Osteoblast (primary cell): ENCODE measurements at places on chromosomes 1 and 21.

DNA sequence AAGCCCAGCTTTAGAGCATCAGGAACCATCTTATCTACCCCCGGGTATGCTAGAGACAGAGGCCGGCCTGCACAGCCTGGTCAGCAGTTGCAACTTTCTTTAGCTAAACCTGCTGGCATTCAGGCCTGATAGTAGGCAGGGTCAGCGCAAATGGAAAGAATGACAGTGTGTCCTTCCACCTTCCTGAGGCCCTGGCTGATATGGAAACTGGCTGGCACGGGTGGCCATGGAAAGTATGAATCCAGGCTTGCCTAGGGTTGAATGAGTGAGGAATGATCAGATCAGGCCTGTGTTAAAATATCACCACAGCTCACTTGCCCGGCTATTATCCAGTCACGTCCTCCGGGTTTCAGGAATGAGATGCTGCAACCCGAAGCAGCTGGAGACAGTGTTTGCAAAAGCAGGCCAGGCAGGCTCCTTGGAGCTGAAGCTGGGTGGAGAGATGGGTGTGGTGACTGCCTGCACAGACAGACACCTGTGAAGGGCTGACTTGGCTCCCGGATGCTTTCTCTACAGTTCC lies 34.7 kb downstream of the RCAN1 start:
- no peak for DNase-seq

DNA sequence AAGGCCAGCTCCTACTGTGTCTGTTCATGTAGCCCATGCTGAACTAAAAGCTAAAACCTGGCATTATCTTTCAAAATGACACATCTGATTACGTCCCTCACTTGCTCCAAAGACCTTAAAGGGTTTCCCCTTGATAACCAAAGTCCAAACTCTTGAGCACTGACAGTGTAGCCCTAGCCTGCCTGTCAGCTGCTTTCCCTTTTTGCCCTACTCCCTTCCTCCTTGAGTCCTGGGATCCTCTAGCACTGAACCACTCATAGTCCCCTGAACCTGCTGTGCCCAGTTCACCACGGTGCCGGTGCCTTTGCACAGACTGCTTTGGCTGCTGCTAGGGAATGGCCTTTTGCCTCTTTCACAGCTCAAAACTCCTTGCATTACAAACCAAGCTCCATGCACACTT lies 67.5 kb downstream of the PLXNA2 start:
- DNase-seq = no peak

DNA sequence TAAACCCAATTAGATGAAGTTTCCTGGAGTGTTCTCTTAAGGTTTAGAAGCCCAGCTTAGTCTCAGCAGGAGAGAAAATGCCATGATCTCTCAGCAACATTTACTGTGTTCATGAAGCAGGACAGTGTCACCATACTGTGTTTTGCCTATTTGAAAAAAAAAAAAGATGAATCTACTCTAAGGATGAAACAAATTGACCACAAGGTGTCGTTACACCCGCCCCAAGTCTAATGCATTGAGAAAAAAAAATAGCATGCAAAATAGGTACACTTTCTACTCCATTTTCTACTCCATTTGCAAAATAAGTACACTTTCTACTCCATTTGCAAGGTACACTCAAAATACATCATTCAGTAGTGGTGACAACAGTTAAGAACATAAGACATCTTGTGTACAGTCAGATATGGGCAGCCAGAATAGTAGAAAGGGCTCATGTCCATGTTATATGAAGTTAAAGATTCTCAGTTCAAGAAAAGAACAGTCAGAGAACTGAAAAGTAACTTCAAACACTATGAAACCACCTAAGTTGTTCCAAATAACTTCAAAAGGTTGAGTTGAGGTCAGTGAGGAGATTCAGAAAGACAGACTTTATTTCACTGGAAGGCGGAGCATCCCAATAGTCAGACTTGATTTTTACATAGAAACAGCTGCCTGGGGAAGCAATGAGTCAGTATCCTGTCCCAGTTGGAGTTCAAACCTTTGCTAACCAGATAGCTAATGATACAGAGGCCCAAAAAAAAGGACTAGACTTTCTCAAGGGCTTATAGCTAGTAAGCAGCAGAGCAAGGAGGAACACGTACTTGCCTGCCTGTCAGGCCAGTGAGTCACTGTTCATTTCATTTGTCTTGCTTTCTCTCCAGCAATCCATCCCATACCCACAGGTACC lies 13.3 kb downstream of the PLPPR5 start:
- no peak for DNase-seq

GRCh38 chr1:238139713-238140112 lies 249.0 kb upstream of the ZP4 start:
- no peak for DNase-seq

GRCh38 chr1:217342105-217342504 lies 288.8 kb downstream of the GPATCH2 start:
- DNase-seq = no peak

DNA sequence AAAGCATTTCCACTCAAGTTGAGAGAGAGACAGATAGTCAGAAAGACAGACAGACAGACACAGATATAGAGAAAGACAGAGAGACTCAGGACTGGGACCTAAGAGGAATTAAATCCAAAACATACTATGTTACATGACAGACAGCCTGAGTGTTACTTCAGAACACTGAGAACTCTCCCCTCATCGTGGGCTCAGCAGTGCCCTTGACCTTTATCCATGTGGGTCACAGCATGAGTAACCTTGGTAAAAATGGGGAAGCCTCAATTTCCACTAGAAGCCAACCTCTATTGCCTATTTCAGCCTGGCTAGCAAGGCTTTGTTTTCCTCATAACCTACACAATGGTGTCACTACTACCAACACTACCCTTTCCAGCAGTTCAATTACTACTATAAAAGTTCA lies 81.9 kb upstream of the TRABD2B start:
- no peak for DNase-seq

- no peak for DNase-seq
Observed at GRCh38 chr1:64046243-64046642, 157.2 kb upstream of the UBE2U start.

DNA sequence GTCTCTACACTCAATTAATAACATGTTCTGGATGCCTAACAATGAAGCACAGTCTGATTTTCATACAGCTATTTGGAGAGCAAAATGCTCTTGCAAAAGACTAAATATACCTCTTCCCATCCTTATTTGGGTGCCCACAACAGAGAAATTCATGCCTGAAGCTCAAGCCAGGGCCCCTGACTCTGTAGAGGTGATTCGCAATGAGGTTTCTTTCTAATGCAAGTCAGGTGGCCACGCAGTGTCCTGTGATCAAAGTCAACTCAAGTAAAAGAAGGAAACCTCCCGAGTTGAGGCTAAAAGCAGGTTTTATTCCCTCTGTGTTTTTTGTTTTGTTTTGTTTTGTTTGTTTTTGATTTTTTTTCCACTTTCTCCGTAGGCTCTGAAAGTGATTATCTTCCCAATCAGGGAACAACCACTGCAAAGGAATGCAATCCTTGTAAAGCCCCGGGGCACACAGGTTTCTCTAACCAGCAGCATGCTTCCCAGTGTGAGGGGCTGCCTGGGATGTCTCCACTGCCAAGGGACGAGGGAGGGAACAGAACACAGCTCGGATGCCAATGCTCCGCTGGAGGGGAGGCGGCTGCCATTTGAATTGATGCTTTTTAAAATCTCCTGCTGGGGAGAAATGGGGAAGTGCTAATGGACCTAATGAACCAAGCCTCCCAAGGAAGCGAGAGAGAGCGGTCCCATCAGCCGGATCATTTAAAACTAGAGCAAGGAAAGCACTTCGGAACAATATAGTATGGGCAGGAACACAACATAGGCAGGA lies 73.8 kb upstream of the SSX2IP start:
- no peak for DNase-seq
